ENCODE measurements at places on chromosomes 7 and 10. TPM values are rescaled to one million over a fixed set of nuclear protein-coding genes. Genes with fewer than 3 reads are reported as not detected.

Gene TAS2R5
- total RNA-seq: 0.67 TPM

Gene MBL2
- total RNA-seq: not detected

Gene PRPS1L1
- not detected for total RNA-seq

Gene ZPBP
- total RNA-seq: not detected

Gene SPDYE16
- not detected for total RNA-seq

Gene CTNNA3
- total RNA-seq: not detected

Gene POLR2J2
- 21.5 TPM for total RNA-seq

Gene VWDE
- 1.6 TPM for total RNA-seq

Gene FOXI2
- total RNA-seq: not detected

Gene PLAC9
- not detected for total RNA-seq

Gene GRID1
- not detected for total RNA-seq

Gene ZNF138
- total RNA-seq: 7.9 TPM

Gene GOLGA7B
- 0.26 TPM for total RNA-seq

Gene CRYGN
- 0.22 TPM for total RNA-seq

Gene ZNF117
- total RNA-seq: 3.1 TPM

Gene CALML5
- not detected for total RNA-seq

Gene NPSR1
- not detected for total RNA-seq

Gene UCMA
- not detected for total RNA-seq

Gene CDK1
- 104 TPM for total RNA-seq

Gene TM9SF3
- total RNA-seq: 81.7 TPM

Gene LRIT1
- total RNA-seq: not detected

Gene NKX1-2
- not detected for total RNA-seq

Gene GHRHR
- total RNA-seq: not detected

Gene CYP3A7
- not detected for total RNA-seq

Gene RGR
- total RNA-seq: not detected

Gene PRSS37
- total RNA-seq: not detected

Gene FAM24B
- total RNA-seq: 13.1 TPM

Gene MYH16
- total RNA-seq: not detected

Gene CCAR1
- total RNA-seq: 106 TPM

Gene SEMA3D
- total RNA-seq: 0.60 TPM

Gene SH2D4B
- total RNA-seq: 0.18 TPM

Gene BAMBI
- total RNA-seq: 0.81 TPM

Gene AKR1C8
- total RNA-seq: 0.22 TPM

Gene PARP12
- 62.0 TPM for total RNA-seq

Gene TRIM50
- total RNA-seq: not detected

Gene ANKRD16
- 11.3 TPM for total RNA-seq

Gene UPK3BL2
- total RNA-seq: 15.7 TPM

Gene GNAT3
- total RNA-seq: not detected

Gene TRUB1
- total RNA-seq: 21.6 TPM

Gene BAZ1B
- total RNA-seq: 111 TPM

Gene PLEKHS1
- total RNA-seq: 0.05 TPM

Gene CFAP69
- not detected for total RNA-seq

Measured in activated T-helper 1 cell treated with anti-CD3 and anti-CD28 coated beads, Interleukin-12 subunit alpha, Interleukin-12 subunit beta, Interleukin-2, Interleukin-4 antibody, amounts not matched to agents 30 ng/mL and 10 ng/mL and 1 ng/mL, durations not matched to agents 14 hours and 24 hours and 36 hours (primary cell).